ENCODE measurements at places on chromosomes 7 and 10.

DNA sequence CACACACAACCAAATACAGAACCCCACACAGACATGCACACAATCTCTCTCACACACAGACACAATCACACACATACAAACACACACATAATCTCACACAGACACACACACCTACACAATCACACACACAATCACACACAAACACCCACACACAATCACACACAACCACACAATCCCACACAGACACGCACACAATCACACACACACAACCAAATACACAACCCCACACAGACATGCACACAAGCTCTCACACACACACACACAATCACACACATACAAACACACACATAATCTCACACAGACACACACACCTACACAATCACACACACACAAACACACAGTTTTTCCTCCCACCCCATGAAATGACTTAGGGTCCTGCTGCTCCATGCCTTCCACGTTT lies 160.4 kb upstream of the PFKP start:
- no peak for DNase-seq

- DNase-seq = peak; percentile 26
Observed at GRCh38 chr7:107501593-107501992, 31.7 kb downstream of the GPR22 start.

- DNase-seq = no peak
Observed at GRCh38 chr7:25186436-25186835, 41.9 kb downstream of the NPVF start.

DNA sequence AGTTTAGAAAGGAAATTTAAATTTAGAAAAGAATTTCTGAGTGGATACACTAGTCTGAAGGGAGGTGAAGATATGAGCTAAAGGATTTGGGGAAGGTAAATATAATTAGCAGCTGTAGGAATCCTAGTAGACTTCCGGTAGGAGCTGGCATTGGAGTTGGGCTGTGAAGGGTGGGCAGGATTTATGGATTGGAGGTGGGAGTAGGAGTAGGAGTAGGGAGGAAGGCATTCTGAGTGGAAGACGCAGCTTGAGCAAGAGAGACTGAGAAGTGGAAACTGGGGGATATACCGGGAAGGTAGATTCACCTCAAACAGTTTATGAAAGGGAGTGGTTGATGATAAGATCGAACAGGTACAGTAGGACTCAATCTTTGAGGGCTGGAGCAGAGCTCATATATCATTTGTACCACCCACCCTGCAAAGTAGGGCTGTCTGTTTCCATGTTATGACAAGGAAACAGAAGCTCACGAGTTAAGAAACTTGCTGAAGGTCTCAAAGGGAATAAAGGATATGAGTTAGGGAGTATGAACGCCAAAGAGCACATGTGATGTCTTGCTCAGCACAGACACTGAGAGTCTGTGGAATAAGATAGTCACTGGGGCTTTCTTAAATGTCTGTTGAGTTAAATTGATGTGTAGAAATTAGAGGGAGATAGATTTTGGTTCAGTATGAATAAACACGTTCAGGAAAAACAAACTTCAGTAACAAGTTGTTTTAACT lies 81.6 kb downstream of the RPS24 start:
- no peak for DNase-seq

- DNase-seq = no peak
Observed at GRCh38 chr7:10723832-10724231, 249.8 kb upstream of the PHF14 start.

DNA sequence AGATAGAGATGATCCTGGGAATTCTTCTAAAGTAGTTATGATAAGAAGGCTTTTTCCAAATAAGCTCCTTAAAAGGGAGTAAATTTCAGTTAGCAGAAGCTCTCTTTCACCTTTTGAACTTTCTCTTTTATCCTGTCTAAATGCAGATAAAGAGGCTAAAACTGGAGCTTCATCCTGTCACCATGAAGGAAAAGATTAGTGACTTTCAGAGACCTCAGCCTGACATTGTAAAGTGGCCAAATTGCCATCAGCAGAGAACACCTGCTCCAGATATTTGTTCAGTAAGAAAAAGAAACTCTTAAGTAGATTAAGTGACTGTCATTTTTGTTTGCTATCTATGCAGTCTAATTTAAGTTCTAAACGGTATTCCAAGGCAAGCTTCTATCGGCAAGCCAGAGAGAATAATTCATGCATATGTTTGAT lies 18.3 kb downstream of the VWDE start:
- no peak for DNase-seq

DNA sequence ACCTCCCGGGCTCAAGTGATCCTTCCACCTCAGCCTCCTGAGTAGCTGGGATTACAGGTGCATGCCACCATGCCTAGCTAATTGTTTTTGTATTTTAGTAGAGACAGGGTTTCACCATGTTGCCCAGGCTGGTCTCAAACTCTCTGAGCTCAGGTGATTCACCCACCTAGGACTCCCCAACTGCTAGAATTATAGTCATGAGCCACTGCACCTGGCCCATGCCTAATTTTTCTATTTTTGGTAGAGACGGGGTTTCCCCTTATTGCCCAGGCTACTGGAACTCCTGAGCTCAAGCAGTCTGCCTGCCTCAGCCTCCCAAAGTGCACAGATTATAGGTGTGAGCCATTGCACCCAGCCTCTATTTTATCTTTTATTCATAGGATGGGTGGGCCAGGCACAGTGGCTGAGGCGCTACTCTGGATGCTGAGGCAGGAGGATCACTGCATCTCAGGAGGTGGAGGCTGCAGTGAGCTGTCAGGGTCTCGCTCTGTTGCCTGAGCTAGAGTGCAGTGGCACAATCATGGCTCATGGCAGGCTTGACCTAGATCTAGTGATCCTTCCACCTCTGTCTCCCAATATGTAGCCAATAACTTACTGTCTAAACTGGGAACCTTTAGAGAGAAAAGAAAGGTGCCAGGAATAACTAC lies 31.3 kb upstream of the STOX1 start:
- no peak for DNase-seq

DNA sequence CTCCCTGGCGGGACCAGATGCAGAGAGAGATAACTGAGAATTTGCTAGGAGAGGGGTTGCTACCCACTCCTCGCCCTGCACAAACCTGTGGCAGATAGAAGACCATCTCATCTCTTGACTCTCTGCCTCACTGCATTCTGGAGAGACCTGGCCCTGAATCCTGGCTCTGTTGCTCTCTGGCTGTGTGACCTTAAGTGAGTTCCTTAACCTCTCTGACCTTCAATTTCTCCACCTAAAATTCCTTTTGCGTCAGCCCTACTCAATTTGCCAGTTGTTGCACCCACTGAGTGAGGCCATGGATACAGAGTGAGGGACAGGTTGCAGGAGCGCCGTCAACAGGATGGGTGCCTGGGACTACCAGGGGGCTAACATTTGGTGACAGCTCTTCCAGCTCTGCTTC lies 5.2 kb downstream of the C10orf71 start:
- no peak for DNase-seq

GRCh38 chr10:70561558-70561957 lies 41.0 kb downstream of the PRF1 start:
- no peak for DNase-seq

GRCh38 chr7:112022128-112022527 lies 184.1 kb downstream of the DOCK4 start:
- DNase-seq = no peak

DNA sequence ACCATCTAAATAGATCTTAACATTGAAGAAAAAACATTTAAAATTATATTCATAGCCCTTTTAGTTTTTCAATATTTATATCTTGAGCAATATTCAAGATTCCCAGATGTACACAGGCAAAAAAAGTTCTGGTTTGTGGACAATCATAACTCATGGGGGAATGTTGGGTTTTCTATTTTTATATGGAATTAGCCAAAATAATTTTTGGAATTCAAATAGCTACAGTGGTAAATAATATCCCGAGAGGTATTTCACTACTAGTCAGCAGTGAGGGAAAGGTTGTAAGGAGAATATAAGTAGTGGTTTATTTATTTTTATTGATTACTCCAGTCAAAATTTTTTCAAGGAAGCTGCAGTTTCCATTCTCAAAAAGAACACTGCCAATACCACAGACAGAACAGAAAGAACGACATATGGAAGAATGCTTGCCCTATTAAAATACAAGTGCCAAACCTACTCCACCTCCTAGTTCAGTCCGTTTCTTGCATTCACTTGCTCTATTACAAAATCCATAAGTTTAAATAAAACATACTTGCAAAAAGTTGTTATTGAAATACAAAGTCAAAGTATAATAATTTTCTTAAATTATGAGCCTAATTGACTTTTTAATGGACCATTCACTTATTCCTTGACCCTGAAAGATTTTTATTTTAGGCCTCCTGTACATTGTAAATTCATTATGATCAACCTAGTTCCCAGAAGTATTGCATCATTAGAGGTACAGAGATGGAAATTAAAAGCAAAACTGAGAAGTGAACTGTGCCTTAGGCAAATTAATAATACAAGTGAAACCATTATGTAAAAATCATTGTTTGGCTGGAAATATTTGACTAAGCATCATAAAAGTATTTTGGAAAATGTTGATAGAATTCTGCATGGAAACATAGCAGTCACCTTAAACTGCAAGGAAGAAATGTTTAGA lies 533.2 kb downstream of the PARD3 start:
- no peak for DNase-seq

DNA sequence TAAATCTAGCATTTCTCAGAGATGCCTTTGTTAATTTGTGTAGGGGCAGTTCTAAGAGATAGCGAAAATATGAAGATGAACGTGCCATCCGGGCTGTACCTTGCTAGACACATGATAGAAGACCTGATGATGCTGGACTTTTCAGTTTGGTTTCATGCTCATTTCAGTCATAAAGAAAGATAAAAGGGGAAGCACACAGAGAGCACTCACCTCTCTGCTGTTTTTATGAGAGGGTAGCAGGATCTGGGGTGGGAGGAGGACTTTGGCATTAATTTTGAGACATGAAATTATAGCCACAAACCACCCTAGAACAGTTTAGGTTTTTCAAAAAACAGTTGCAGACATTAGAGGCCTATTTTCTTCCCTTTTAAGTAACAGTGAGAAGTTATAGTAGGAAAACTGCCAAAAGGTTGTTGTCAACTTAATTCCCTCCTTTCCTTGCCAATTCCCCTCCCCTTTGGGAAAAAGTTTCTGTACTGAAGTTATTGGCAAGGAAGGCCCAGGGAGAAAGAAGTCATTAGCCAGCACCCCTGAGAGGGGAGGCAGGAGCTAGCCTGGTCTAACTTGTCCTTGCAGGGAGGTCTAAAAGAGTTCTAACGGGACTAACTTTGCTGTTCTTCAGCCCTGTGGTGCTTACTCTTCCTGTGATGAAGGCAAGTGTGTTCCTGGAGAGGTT lies 2.6 kb downstream of the ST7 start:
- no peak for DNase-seq

DNA sequence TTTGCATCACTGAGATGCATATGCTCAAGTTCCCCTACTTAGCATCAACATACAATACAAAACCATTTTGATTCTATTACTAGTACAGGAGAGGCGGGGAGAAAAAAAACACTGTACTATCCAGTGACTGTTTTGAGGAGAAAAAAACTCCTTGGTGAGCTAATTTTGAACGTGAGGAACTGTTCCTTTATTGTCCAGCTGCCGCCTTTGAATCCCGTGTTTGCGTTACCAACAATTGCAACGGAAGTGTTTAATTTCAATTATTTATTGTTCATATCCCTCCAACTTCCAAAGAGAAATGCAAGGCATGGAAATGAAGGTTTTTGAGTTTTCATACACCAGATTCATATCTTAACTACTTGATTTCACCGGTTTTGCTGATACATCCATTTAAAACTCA lies 66.4 kb upstream of the ARHGAP21 start:
- DNase-seq = no peak

- DNase-seq = no peak
Observed at GRCh38 chr10:129880191-129880870, 83.7 kb downstream of the EBF3 start.

GRCh38 chr7:49150486-49150885 lies 226.1 kb downstream of the CDC14C start:
- no peak for DNase-seq

DNA sequence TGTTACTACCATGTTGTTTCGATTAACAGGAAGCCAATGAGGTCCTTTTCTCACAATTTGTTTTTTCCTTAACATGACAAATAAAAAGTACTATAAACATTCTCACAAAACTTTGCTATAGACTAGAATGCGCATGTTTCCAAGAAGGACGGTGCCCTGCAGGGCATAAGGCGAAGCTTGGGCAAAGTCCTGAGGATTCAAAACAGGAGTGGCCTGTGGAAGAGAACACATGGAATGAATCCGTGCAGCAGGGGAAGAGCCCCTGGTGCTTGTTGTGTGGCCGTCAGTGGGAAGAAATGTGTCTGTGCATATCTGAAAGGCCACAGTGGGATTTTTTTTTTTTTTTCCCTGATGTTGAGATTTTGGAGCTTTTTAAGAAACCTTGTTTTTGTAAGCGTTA lies 67.6 kb downstream of the ITGA8 start:
- DNase-seq = no peak

DNA sequence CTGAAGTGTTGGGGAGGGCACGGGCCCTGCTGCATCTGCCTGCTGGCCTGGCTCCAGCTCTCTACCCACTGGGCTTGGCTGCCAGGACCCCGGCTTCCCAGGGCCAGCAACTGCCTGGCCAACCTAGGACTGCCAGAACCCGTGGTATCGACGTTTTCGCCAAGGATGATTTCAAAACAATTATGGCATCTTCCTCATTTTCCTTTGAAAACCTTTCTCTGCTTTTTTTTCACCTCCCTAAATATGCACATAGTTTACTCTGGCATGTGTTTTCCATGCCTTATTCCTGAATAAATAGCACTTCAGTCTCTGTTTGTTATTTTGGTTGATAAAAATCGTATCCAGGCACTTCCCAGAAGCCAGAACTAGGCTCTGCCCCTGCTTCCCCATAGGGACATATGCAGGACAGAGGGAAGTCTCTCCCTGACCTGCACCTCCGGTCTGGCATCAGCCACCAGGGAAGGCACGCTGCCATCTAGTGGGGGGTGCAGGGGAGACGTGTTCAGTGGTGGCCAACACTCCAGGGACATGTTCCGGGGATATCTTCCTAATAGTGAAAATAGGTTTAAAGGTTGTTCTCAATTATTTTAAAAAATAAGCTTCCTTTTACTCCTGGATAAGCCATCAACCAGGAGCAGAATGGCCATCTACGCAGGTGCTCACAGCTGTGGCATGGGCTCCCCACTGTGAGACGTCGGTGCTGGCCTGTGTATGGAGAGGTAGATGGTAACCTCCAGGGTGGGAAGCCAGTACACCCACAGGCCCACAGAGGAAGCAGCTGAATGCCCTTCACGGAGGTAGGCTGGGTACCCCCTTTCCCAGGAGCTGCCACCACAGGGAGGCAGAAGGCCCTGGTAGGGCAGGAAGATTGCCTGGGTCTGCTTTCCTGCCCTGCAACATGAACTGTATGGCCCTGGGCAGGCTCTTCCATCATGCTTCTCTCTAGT lies 30.7 kb upstream of the ANTXRL start:
- DNase-seq = peak; percentile 46

All from activated CD8-positive, alpha-beta memory T cell treated with anti-CD3 and anti-CD28 coated beads, Interleukin-2, amount 50 U/mL, for 4 hours (primary cell).